CD4-positive, alpha-beta T cell treated with Interleukin-10 for 1 hour (primary cell): ENCODE measurements at places on chromosomes 12 and 14.
A peak's percentile ranks its signal among the peaks of the same experiment; 100 is the strongest.

DNA sequence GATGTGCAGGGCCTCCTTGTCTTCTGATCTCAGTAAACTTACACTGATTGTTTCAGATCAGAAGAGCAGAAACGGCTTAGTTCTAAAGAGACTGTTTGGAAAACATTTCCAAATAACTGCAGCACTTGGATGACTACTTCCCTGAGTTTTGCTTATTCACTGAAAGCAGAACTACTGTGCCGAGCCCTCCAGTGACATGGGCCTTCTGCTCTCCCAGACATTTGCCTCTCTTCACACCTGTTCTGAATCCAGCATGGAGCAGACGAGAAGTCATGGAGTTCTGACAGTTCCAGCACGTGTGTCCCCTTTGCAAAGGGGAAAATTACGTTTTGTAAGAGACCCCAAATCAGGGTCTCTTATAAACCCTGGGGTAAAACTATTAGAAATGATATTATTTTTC lies 31.4 kb downstream of the ETNK1 start:
- no peak for DNase-seq

GRCh38 chr14:74503291-74503937 lies 9.8 kb downstream of the ISCA2 start:
- DNase-seq: no peak

DNA sequence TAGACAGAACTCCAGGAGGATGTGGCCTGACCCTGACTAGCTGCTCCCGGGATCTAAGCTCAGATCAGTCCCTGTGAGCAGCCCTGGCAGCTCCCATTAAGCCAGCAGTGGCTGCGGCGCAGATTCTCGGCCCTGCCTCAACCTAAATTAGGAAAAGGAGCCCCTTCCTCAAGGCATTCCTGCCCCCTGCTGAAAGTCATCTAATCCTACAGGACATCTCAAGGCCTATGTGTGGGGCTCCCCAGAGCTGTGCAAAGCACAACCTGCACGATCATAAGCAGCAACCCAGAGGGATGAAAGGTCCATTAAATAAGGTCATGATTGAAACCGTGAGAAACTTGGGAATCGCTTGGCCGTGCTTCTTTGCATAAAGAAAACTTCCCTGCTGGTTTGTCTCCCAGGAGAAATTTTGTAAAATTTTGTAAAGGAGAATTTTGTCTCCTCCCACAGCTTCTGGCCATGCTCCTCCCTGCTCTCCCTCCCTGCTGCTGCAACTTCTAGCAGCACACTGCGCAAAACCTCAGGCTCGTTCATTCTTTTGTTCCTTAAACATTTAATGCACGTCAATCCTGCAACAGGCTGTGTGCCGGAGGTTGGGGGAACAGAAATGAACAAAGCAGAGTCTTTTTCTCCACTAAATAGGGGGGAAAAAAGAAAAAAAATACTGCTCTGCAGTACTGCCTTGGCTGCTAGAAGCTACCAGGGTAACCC lies 96.6 kb upstream of the SLC35F4 start:
- DNase-seq: no peak

GRCh38 chr12:124786061-124786964 lies 77.4 kb downstream of the SCARB1 start:
- no peak for DNase-seq

DNA sequence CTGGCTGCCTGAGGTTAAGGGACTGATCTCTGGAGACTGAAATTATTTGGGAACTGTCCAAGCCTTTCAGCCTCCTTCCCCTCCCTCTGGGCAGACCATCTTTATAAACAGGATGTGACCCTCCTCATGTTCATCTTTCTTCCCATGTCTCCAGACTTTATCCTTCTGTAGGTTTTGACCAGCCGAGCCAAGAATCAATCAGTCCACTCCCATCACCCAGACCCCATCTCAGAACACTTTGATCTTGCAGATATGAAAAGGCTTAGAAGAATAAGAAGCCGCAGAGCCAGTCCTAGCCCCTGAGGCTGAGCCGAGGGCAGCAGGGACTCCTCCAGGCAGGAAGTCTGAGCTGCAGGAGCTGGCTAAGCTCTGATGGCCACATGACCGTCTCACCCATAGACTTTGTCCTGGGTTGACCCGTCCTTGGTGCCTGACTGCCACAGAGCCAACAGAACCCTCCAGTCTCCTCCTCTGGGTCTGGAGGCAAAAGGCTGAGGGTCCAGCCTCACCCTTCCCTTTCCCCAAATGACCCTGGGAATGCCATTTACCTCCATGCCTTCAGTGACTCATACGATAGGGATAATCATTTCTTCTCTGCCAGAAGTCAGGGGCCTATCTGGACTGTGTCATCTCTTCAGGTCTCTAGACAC lies 1.6 kb downstream of the KRT71 start:
- DNase-seq: no peak

DNA sequence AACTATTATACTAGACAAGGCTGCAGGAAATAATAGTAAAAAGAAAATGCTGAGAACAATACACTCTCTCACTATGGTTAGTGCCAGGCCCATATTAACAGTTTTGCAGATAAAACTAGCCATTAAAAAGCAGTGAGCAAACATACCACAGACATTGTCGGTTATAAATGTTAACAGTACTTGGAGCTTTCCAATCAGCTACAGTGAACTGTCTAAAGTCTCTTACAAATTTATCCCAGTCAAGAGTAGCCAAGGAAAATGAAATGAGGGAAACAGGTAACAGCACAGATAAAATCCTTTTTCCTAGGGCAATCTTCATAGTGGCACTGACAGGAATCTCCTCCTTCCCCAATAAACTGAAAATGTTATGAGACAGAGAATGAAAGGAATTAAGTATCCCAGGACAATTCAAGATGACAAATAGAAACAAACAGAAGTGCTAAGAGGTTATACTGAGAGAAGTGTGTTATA lies 30.8 kb downstream of the PAWR start:
- no peak for DNase-seq

- peak; percentile 14 for DNase-seq
Observed at GRCh38 chr12:15700595-15700994, 88.6 kb downstream of the EPS8 start.

- no peak for DNase-seq
Observed at GRCh38 chr14:48731260-48731659, 854.9 kb downstream of the RPS29 start.

GRCh38 chr14:74533576-74533975 lies 40.0 kb downstream of the ISCA2 start:
- DNase-seq: no peak

- no peak for DNase-seq
Observed at GRCh38 chr12:93127582-93128331, 198.7 kb upstream of the EEA1 start.

DNA sequence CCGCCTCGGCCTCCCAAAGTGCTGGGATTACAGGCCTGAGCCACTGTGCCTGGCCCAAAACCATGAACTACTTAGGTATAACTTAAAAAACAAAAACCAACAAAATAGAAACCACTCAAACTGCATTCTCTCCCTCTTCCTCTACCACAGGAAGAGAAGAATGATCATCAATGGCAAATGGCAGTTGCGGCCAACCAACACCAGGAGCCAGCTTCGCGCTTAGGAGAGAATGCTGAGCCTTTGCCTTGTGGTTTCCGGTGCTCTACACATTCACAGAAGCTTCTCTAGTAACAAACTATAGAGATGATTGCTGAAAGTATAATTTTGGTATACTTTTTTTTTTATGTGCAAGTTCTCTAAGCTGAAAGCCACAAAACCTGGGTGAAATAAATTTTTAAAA lies 17.1 kb downstream of the CATSPERB start:
- DNase-seq: peak; percentile 36

DNA sequence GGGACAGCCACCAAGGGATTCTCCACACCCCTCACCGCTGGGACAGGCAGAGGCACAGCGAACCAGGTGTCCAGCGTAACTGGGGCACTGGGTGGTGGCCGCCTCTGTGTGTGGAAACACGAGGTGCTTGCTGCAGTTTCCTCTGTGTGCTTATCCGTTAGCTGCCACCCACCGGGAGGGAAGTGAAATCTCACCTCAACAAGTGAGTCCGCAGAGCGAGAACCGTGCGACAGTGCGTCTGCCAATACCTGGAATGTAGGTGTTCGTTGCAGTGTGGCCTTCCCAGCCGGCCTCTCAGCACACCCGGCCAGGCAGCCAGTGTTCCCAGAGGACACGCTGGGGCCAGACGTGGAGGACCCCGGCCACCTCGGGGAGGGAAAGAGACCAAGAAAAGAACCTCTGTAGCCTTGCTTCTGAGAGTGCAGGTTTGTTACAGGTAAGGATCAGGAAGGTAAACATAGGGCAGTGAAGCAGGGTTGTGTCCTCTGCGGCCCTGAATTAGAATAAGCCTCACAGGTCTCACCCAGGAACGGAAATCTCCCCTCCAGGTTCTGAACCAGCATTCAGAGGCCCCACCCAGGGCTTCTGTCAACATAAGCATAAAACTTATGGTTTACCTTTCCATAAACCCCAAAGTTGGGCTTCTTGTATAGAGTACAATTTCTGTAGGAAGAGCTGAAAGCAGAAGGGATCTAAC lies 1.5 kb downstream of the BCL2L14 start:
- peak; percentile 41 for DNase-seq

- DNase-seq: no peak
Observed at GRCh38 chr12:41013881-41014642, 174.1 kb upstream of the PDZRN4 start.

- peak; percentile 46 for DNase-seq
Observed at GRCh38 chr12:121537814-121538698, 42.8 kb downstream of the KDM2B start.

DNA sequence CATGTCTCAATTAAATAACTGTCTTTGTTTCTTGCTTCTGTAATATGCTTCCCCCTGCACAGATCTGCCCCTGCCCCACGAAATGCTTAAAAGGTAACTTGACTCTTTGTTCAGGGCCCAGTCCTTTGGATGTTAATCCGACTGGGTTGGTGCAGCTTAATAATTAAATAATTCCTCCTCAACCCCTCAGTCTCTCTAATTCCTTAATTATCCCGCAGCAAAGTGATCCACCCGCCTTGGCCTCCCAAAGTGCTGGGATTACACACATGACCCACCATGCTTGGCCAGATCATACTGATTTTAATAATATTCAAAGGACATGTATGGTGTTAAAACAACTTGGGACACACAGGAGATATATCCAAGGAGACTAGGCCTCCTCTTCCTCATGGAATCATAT lies 18.2 kb upstream of the ANAPC7 start:
- no peak for DNase-seq

DNA sequence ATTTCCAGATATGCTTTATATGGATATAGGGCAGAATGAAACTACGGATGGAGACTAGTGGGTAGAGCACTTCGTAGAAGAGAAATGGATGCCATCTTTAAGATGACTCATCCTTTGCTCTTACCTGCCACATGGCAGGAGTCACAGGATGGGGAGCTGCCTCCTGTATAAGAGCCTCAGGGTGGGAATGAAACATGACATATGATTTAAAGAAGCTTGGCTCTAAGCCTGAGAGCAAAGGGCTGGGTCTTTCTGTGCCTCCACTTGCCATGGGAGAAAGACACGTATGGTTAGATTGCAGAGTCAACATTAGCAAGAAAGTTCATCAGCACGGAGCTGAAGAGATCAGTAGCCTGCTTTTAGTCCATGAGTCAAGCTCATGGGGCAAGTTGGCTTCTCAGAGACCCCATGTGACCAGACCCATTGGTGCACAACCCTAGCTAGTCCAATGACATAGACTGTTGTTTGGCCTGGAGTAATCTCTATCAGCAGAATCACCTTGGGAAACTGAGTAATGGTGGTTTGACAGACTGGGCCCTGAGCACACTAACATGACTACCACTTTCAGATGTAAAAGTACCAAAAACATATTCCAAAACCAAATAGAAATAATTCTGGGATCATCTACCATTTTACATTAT lies 38.1 kb upstream of the IL22 start:
- no peak for DNase-seq

DNA sequence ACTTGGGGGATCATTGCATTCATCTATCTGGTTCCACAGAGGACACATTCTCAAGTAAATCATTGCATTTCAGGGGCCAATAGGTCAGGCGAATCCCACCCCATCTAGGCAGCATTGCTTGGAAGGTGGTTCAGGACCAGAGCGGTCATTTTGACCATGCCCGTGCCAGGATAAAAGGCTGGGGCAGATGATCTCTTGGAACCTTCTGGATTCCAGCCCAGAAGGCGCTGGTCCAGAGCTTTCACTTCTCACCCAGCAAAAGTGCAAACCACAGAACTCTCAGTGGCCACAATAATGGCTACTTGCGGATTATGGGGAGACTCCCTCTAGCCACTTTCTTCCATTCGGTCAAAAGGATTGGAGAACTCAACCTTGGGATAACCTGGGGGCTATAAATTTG lies 595 bp upstream of the KRT85 start:
- DNase-seq: no peak
